ENCODE measurements at places on chromosomes 3 and 15. TPM values are rescaled to one million over a fixed set of nuclear protein-coding genes. Genes with fewer than 3 reads are reported as not detected.
A peak's percentile ranks its signal among the peaks of the same experiment; 100 is the strongest.

The CSK gene
- 51.0 TPM for total RNA-seq

The NEK10 gene
- 0.67 TPM for total RNA-seq

The LRRC2 gene
- 0.29 TPM for total RNA-seq

The C3orf20 gene
- total RNA-seq = not detected

The GPR156 gene
- 1.1 TPM for total RNA-seq

DNA sequence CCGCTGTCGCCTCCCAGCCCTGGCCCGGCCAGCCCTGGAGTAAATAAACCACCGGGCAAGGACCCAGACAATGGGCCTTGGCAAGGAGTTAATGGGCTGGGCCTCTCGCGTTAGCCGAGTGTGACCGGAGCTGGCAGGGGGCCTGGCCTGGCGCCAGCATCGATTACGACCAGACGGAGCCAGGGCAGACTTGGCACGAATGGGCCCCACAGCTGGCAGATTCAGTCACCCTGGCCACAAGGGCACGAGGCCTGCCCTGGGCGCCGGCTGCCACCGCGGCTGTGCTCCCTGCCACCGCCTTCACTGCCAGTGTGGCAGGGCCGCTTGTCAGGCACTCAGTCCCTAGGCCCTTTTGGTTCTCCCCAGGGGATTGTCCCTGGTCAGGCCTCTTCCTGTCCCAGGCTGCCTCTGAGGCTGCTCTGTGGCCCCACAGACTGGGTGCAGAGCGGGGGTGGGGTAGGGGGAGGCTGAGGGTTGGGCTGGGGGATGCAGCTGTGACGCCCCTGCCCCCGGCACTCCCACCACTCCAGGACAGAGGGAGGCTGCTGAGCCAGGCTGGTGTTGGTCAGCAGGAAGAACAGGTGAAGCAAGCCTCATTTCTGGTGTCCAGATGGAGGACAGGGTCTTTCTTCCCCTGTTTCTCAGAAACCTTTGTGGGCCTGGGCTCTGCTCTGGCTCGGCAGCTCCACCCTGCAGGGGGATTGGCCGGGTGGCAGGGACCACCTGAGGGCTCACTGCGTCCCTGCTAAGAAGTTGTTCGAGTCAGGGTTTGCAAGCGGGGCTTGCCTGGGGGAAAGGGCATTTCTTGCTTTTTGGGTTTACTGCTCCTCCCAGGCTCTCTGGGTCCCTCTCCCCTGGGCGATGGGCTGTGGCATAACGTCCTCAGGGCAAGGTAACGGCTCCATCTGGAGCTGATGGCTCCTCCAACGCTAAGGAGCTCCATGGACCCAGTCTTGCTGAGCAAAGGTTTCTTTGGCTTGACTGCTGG lies 30.5 kb upstream of the SRP14 start:
- peak; percentile 81 for DNase-seq

DNA sequence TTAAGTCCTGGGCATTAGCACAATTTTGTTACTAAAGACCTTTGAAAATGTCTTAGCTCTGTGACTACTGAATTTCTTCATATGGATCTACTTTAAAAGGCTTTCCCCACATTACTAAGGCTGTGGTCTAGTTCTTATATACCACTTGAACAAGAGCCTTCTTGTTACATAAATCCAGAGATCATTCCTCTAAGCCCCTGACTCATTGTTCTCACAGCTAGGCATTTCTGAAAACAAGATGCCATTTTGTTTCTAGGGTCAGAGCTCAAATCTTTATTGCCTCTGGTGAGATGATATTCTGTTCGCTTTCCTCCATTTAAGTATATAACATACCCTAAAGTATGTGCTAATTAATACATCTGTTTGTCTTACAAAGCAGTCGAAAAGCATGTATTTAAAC lies 29.8 kb upstream of the LPP start:
- DNase-seq = no peak

DNA sequence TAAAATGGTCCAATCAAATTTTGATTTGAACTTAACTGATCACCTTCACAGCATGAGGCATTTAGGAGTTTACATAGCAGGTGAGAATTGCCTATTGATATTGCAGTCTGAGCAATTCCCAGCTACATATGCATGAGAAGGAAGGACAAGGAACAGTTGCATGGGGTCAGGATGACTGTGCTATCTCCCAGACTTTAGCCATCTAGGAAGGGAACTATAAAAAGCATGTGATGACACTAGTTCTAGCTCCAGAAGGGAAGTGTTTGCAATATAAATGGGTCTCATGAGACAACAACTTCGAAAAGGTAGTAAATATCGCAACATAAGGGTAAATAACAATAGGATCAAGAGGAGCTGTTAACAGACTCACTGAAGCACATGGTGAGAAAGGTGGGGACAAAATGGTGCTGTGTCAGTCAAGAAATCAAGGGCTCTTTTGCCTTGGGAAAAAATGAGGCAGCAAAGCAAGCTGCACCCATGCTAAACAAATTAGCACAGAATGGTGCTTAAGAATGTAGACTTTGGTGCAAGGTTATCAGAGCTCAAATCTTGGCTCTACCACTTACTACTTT lies 90.4 kb upstream of the SLC2A2 start:
- no peak for DNase-seq

GRCh38 chr15:61916104-61916503 lies 144.1 kb downstream of the VPS13C start:
- DNase-seq = no peak

DNA sequence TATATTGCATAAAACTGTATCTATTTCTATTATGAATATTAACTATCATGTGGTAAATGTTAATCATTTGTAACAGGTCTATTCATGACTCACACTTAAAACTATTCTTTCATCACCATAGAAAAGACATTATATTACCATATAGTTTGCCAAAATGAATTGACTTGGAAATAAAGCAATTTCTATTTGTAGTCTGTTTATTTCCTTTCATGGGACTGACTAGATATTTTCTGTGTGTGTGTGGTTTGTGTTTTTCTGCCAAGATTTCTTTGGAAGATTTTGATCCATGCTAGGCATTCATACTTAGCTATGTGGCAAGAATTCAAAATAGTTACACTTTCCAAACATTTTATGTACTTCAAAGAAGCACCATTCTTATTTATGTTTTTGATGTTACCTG lies 522.5 kb upstream of the AGTR1 start:
- DNase-seq = no peak

DNA sequence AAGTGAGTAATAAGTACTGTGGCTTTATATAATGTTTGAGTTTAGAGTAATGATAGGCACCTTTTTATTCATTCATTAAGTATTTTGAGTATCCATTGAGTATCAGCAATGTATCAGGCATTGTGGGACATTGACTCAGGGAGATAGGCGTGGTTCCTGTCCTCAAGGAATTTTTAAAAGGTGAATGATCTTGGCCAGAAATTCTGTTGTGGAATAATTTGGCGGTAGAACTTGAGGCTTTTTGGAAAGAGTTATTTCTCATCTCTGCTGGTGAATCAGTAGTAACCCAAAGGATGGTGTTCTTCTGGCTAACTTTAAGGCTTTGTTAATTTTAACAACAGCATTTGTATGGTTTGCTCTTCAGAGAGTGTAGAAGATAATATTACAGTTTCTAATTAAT lies 2.0 kb downstream of the RAB7A start:
- DNase-seq = no peak

All from kidney epithelial cell (primary cell).